ENCODE measurements at places on chromosomes 5 and 9.

- DNase-seq: peak; percentile 45
Measured at GRCh38 chr9:126423142-126423915, 96.7 kb downstream of the MVB12B start.

GRCh38 chr9:93263334-93264229 lies 79.6 kb downstream of the WNK2 start:
- no peak for DNase-seq

DNA sequence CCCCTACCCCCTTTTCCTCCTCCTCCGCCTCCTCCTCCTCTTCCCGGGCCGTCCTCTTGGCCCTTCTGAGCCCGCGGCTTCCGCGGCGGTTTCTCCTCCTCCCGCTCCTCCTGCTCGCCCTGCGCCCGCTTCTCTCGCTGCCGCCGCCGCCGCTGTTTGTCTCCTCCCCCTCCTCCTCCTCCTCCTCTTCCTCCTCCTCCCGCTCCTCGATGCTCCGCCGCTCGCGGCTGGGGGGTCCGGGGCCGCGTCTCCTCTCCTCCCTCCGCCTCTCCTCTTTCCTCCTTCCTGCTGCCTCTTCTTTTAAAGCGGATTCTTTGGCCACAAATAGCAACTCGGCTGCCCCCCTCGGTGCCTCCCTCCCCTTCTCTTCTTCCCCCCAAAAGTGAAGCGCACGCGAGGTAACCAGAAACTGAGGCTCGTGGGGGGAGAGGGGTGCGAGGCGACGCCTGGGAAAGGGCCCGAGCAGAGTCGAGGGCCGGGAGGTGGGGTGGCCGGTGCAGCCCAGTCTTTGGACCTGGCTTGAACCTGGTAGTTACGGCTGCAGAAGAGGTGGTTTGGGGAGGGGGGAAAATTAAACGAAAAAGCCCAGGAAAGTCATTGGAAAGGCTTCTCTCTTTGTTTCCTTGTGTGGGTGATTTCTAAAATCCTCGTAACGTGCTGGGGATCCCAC lies 1058.5 kb upstream of the DMAC1 start:
- peak; percentile 3 for DNase-seq

- DNase-seq: no peak
Measured at GRCh38 chr9:104738452-104738851, 9.0 kb upstream of the NIPSNAP3A start.

GRCh38 chr9:13688990-13689600 lies 409.6 kb upstream of the MPDZ start:
- no peak for DNase-seq

DNA sequence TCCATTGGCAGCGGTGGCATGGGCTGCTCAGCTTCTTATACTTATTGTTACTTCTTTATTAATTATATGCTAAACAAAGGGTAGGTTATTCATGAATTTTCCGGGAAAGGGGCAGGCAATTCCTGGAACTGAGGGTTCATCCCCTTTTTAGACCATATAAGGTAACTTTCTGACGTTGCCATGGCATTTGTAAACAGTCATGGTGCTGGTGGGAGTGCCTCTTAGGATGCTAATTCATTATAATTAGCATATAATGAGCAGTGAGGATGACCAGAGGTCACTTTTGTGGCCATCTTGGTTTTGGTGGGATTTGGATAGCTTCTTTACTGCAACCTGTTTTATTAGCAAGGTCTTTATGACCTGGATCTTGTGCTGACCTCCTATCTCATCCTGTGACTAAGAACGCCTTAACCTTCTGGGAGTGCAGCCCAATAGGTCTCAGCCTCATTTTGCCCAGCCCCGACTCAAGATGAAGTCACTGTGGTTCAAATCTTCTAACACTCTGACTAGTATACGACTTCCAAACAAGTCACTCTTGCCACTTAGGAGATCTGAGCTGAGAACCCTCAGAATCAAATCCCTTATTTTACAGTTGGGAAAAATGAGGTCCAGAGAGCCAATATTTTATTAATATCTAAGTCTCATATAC lies 237.5 kb downstream of the TRIM32 start:
- DNase-seq: no peak

GRCh38 chr9:31302620-31303418 lies 1081.6 kb upstream of the ACO1 start:
- no peak for DNase-seq

- DNase-seq: no peak
Measured at GRCh38 chr5:14406554-14406849, 175.1 kb upstream of the OTULINL start.

All from natural killer cell (primary cell).